ENCODE measurements at places on chromosomes 11 and 22.

- no peaks in the 10 kb centered on the region for H3K4me1 ChIP-seq
- H3K4me3 ChIP-seq = no peak overlapping the region
- H3K27ac ChIP-seq = no peak overlapping the region
- H3K27me3 ChIP-seq = peaks cover 86% of the 10 kb centered on the region
- DNase-seq = no peak
Observed at GRCh38 chr11:124841840-124842239, 23.4 kb upstream of the ROBO3 start.

DNA sequence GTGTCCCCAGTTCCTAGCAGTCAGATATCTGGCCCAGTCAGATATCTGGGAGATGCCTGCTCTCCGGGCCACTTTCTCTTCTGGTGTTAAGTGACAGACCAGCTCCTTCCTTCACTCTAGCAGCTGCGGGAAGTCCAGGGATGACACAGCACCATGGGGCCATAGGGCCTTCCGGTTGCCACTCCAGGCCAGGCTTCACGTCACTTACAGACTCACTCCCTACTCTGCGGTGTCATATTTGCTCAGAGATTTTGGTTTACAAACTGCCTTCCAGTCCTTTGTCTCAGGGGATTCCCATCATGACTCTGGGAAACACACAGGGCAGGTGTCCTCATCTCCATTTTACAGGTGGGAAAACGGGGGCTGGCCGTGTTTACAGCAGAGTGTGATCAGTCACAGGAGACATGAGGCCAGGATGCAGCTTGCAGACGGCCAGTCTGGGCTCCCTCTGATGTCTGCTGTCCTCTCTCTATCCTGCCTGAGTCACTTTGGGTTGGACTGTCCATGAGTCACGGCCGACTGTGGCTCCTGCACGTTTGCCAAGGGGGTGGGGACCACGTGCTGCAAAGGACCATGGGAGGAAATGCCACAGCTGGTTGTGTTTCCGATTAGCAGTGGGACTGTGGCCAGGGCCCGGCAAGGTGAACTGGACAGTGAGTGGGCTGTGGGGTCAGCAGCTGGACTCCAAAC, 8.2 kb upstream of the TBC1D22A start:
- H3K4me3 ChIP-seq = no peak overlapping the region
- H3K27me3 ChIP-seq = no peaks in the 10 kb centered on the region
- peaks cover 19% of the 10 kb centered on the region for H3K4me1 ChIP-seq
- no peak for DNase-seq

DNA sequence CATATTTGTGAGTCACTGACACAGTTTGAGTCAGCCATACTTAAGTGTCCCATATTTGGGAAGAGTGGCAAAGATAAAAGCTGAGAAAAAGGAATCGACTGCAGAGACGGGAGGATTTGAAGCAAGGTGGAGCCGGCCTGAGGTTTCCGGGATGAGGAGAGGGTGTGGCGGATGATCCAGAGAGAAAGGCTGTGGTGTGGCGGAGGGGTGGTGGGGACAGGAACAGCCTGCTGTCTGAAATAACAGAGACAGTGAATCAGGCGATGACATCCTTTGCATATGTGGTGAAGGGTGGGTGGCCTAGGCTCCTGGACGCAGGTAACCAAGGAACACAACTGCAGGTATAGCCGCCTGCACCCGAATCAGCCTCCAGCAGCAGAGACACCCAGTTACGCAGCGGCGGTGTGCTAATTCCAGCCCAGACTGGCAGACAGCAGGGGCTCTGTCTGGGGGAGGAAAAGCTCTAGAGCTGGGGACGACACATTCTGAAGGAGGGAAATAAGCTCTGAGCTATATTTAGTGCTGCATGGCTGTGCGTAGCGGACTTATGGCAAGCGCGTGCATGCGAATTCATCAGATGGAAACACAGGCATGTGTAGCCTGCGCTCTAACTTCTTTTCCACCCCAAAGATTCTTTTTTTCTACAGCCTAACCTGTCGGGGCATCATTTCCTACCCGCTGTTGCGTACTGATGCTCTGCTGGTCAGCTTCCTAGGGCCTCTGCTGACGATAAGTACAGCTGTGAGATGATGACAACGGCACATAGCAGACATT, 62.7 kb upstream of the BARX2 start:
- H3K4me1 ChIP-seq = no peaks in the 10 kb centered on the region
- H3K27me3 ChIP-seq = no peaks in the 10 kb centered on the region
- no peak for DNase-seq

DNA sequence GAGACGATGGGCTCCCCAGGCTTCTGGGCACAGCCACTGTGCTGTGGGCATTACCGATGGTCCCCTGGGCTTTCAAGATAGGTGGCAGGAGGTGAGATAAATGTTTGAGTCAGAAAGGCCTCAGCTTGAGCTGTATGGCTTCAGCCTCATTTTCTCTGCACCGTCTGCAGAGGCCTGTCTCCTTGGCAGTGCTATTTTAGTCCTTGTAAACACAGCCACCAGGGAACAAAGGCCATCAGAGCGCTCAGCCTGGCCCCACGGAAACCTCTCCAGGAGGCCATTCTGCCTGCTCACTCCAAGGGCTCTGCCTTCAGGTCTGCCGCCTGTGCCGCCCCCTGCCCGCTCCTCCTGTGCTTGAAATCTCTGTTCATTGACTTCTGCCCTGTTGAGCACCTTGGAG, 1424.9 kb downstream of the TBC1D22A start:
- peaks cover 5% of the 10 kb centered on the region for H3K4me1 ChIP-seq
- no peaks in the 10 kb centered on the region for H3K36me3 ChIP-seq
- no peaks in the 10 kb centered on the region for H3K27me3 ChIP-seq
- no peak overlapping the region for H3K27ac ChIP-seq
- no peak overlapping the region for H3K4me3 ChIP-seq
- no peak for DNase-seq

GRCh38 chr11:116384407-116384806, 388.4 kb downstream of the BUD13 start:
- H3K36me3 ChIP-seq = no peaks in the 10 kb centered on the region
- no peak overlapping the region for H3K4me3 ChIP-seq
- H3K4me1 ChIP-seq = no peaks in the 10 kb centered on the region

DNA sequence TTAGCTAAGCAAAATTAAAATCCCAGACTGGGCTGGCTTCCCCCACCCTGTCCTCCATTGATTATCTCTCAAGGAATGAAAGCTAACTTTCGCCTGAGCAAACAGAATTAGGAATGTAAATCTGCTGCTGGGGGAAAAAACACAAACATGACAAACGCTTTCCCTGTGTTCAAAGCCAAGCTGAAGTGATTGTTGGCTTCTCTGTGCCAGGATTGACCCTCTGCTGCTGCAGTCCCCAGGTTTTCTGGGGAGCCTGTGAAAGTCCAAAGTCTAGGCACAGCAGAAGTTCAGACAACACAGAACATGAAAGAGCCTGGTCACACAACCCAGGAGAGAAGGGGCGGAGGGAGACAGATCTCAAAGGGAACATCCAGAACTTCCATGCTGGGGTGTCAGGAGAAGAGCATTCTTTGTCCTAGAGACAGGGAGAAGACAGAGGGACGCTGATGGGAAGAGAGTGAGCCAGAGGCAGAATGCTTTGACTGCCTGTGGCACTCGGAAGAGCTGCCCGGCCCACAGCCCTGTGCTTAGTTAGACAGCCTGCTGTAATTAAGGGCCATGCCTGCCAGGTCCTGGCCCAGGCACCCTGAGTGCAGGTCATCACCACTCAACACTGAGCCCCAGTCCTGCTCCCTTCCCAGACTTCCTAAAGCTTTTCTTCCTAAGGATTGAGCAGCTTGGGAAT, 6.9 kb downstream of the PATZ1 start:
- peaks cover 48% of the 10 kb centered on the region for H3K4me1 ChIP-seq
- no peak for DNase-seq
- H3K4me3 ChIP-seq = no peak overlapping the region
- peak overlapping the region; percentile 1 for H3K27ac ChIP-seq

GRCh38 chr11:117884994-117885393, 8.5 kb upstream of the FXYD6 start:
- H3K27me3 ChIP-seq = no peaks in the 10 kb centered on the region
- H3K27ac ChIP-seq = no peak overlapping the region
- H3K4me1 ChIP-seq = no peaks in the 10 kb centered on the region
- DNase-seq = no peak
- H3K36me3 ChIP-seq = no peaks in the 10 kb centered on the region
- no peak overlapping the region for H3K4me3 ChIP-seq

DNA sequence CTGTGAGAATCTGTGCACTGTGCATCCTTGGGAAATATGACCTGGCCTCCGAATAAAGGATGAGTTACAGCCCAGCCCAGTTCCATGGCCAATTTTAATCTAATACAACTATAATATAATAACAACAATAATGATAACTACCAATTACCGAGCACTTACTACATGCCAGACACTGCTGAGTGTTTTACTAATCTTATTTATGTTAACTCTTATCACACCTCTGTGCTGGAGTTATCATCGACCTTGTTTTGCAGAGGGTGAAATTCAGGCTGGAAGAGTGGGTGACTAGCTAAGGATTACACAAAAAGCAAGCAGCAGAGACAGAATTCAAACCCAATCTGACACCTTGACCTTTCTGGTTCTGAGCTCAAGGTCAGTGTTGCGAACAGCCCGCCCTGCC, 83.9 kb downstream of the GALNT18 start:
- H3K27me3 ChIP-seq = no peaks in the 10 kb centered on the region
- H3K27ac ChIP-seq = no peak overlapping the region
- no peaks in the 10 kb centered on the region for H3K36me3 ChIP-seq
- DNase-seq = no peak

DNA sequence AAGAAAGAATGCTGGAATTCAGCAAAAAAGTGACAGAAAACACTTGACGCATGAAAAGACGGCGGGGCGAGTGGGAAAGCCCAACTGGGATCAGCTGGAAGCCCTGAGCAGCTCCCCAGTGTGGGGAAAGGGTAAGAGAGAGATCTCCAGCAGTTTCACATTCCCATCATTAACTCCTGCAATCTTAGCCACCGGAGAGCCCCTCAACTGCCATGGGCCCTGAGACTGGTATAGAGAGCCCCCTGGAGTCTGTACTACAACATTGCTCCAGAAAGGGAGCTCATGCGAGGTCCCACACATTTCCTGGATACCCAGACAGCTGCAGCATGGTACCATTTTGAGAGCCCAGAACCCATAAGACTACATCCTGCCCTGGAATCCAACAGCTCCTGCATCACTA, 31.1 kb downstream of the MRGPRX4 start:
- H3K36me3 ChIP-seq = no peaks in the 10 kb centered on the region
- no peaks in the 10 kb centered on the region for H3K4me1 ChIP-seq
- no peak for DNase-seq
- H3K27ac ChIP-seq = no peak overlapping the region
- no peaks in the 10 kb centered on the region for H3K27me3 ChIP-seq

- no peaks in the 10 kb centered on the region for H3K4me1 ChIP-seq
- H3K27ac ChIP-seq = no peak overlapping the region
- no peak overlapping the region for H3K4me3 ChIP-seq
- DNase-seq = no peak
- no peaks in the 10 kb centered on the region for H3K36me3 ChIP-seq
Observed at GRCh38 chr11:109984634-109985289, 108.4 kb upstream of the ZC3H12C start.

- no peak overlapping the region for H3K4me3 ChIP-seq
- no peak overlapping the region for H3K27ac ChIP-seq
- peaks cover 24% of the 10 kb centered on the region for H3K36me3 ChIP-seq
- no peaks in the 10 kb centered on the region for H3K27me3 ChIP-seq
- no peak for DNase-seq
Observed at GRCh38 chr11:118908901-118909618, 16.7 kb downstream of the BCL9L start.

GRCh38 chr11:18987454-18988231, 48.4 kb upstream of the MRGPRX1 start:
- H3K4me3 ChIP-seq = no peak overlapping the region
- no peaks in the 10 kb centered on the region for H3K36me3 ChIP-seq
- no peak overlapping the region for H3K27ac ChIP-seq
- H3K27me3 ChIP-seq = no peaks in the 10 kb centered on the region

- no peak overlapping the region for H3K27ac ChIP-seq
- no peak overlapping the region for H3K4me3 ChIP-seq
- H3K36me3 ChIP-seq = no peaks in the 10 kb centered on the region
- H3K27me3 ChIP-seq = no peaks in the 10 kb centered on the region
Observed at GRCh38 chr11:102824556-102824955, 18.9 kb downstream of the MMP3 start.

DNA sequence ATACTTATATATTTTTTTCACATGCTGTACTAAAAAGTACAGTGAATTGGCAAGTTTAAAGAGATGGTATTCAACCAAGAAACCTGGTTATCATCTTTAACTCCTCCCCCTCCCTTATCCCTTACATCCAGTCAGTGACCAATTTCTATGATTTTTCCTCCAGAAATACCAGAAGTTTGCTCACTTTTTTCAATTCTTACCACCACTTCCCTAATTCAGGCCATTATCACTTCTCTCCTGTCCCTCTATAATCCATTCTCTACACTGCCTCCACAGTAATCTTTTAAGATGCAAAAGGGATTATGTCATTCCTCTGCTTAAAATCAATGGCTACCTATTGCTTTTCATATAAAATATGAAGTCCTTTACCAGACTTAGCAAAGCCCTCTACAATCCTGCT, 62.8 kb downstream of the CEP57 start:
- DNase-seq = no peak
- no peaks in the 10 kb centered on the region for H3K36me3 ChIP-seq
- no peaks in the 10 kb centered on the region for H3K4me1 ChIP-seq
- no peak overlapping the region for H3K27ac ChIP-seq

- no peaks in the 10 kb centered on the region for H3K36me3 ChIP-seq
- no peak overlapping the region for H3K4me3 ChIP-seq
- peaks cover 11% of the 10 kb centered on the region for H3K4me1 ChIP-seq
- H3K27ac ChIP-seq = no peak overlapping the region
Observed at GRCh38 chr22:30444632-30445437, 19.3 kb downstream of the MTFP1 start.

DNA sequence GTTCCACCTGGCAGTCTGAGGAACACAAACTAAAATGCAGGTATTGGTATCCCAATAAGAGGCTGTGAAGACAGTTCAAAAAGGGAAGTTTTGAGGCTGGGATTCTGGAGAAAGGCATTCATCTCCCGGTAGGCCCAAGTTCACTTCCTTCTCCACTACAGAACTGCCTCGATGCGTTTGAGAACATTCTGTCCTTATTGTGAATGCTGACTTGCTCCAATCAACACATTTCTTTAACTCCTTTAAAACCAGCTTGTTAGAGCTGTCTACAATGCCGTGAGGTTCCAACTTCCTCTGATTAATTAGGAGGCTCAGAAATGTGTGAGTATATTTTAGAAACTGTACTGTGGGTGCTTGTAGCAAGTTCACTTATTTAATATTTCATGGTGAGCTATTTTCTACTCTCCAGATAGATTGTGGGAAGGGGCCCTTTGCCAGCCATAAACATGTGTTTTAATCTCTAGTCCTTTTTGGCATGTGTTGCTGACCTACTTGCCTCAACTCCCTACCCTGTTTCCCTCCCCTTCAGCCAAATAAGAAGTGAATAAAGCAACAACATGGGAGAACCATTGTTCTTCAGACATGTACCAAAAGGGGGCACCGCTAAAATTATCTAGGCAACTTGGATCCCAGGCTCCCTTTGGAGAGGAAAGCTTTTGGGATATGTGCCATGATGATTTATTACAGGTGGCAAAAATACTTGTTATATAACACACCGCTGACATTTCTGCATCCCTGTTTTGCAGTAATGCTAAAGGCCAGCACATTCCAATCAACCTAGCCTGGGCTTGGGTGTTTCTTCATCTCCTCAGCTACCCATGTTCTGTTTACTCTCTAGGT, 245.6 kb downstream of the BLID start:
- H3K27me3 ChIP-seq = no peaks in the 10 kb centered on the region
- no peak overlapping the region for H3K27ac ChIP-seq
- DNase-seq = no peak
- H3K4me3 ChIP-seq = no peak overlapping the region
- H3K36me3 ChIP-seq = no peaks in the 10 kb centered on the region
- no peaks in the 10 kb centered on the region for H3K4me1 ChIP-seq

GRCh38 chr11:94417386-94417987, 16.3 kb upstream of the GPR83 start:
- no peaks in the 10 kb centered on the region for H3K4me1 ChIP-seq
- H3K27ac ChIP-seq = no peak overlapping the region
- H3K27me3 ChIP-seq = no peaks in the 10 kb centered on the region
- no peak for DNase-seq

Measured in CD8-positive, alpha-beta memory T cell (primary cell).